ENCODE measurements at places on chromosomes 5 and 9.

DNA sequence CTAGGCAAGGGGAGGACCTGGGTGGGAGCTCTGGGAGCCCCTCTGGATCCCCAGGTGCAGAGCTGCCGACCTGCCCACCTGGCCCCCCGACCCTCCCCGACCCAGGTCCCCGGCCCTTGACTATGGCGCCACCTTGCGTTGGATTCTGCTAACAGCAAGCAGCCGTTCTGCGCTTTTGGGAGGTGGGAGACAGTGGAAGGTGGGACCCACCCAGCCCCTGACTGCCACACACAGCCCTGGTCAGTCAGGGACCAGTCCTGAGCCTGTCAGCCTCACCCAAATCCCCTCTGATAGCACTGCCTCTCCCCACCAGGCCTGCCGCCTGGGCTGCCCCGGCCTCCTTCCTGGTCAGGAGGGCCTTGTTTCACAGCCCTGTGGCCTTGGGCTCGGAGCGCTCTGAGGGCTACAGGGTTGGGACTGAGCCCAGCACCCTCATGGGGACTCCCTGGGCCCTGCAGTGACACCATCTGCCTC, 77.9 kb downstream of the HMCN2 start:
- ATAC-seq, result no peak

- ATAC-seq, result no peak
These were observed 294.7 kb downstream of the NSG2 start for GRCh38 chr5:174340226-174340625.

DNA sequence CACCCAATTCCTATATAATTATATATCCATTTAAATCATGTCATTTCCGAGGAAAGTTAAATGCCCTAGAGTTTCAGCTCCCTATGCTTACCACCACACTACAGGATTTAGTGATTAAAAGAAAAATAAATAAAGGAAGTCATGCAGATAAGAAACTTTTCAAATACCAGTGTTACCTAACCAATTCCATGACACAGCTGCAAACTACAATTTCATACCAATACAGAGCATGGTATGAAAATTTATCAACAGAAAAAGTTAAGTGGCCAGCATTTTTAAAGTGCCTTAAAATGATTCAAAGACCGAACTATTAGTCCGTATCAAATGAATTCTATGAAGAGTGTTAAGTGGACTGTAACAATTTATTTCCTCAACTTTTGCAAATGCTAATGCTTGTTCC, 35.9 kb downstream of the CEP120 start:
- ATAC-seq, result no peak

DNA sequence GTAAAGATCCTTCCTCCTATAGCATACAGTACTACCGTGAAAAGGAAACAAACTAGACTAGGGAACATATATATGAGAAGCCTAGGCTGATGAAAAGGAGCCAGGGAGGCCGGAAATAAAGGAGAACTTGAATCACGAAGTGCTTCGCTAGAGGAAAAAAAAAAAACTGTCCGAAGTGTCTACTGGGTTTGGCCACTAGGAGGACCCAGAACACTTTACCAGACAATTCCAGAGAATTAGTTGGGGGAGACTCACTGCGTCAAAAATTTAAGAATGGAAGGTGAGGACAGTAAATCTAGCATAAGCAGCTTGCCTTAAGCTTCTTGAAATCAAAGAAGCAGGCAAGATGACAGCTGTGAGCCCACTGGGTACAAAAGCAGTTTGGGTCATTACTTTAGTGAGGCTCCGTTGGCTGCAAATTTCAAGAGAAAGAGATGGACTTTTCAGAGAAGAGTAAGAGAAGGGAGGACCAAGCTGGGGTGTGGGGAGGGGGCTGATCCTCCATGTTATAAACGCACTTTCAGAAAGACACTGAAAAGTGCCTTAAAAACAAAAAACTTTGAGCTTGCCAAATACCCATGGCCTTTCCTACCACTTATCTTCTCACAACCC, 47.4 kb downstream of the P4HA2 start:
- ATAC-seq, result no peak

DNA sequence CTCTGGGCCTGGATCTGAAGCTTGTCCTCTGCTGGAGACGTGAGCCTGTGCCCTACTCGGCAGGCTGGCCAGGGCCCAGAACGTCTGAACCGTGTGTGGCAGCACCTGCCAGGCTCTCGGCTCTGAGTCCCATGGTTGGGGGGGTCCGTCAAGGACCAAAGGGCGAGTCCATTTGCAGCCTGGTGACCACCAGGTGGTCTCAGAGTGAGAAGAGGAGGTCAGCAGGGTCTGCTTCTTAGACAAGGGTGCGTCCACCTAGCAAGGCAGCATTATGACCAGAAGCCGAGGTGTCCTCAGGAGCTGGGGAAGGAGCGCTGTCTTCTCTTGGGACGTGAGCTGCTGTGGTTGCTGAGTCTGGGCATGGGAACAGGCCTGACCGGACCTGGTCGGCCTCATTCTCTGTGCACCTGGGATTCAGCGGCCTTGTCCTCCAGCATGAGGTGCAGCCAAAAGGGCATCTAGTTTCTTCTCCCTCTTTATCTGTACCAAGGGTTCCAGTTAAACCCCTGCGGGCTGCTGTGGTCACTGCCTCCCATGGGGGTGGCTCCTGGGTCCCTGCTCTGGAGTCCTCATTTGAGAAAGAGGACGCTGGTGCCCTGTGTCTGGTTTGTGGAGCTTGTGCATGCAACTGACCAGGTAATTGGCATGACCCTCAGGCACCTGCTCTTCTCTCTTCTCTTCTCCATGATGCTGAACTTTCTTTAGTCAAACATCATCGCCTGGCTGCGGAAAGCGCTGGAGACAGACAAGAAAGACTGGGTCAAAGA, 14.4 kb downstream of the EXOC3 start:
- no peak for ATAC-seq

DNA sequence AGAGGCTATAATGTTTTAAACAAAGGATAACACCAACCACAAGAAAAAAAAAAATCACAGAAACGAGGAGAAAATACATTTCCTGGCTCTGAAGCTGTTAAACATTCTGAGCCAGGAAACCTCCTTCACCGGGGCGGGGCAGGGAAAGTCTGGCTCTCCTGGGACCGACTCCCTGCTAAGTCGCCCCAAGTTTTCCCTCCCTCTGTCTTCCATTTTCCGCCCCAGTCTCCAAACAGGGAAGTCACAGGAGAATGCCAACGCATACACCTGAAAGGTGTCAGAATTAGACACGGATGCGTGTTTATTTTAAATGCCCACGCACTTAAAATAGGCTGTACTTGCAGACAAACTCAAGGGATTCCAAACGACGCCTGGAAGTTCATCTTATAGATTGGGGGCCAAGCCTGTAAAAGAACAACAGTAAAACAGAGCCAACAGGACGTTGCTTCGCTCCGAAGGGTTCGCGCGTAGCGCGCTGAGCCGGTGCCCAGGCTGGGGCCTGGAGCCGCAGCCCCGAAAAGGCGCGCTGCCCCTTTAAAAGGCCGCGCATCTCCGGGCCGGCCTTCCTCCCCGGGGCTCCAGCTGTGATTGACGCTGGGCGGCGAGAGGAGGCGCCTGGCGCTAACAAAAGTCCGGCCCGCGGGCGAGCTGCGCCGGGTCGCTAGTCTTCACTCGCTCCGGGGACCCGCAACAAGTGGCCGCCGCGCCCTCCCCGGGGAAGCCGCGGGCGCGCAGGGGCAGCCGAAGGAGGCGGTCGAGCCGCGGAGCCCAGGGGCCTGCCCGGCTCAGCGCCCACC, at the start of gene FBXL7:
Gene FBXL7, plus strand, starts transcription at position 653 of the 797 bp plus-strand sequence.
- no peak for ATAC-seq

DNA sequence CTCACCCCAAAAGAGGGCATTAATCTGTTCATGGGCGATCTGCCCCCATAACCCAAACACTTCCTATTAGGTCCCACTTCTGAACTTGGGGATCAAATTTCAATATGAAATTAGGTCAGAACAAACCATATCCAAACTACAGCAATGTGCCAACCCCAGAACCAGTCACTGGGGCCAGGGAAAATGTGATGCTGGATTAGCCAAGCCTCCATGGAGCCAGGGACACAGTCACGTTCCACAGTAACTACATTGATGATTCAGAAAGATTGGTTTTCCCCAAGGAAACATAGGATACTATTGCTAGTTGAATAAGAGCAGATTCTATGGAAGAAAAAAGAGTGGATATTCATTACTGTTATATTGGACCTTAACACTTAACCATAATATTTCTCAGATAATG, 84.2 kb downstream of the GIN1 start:
- ATAC-seq, result no peak

DNA sequence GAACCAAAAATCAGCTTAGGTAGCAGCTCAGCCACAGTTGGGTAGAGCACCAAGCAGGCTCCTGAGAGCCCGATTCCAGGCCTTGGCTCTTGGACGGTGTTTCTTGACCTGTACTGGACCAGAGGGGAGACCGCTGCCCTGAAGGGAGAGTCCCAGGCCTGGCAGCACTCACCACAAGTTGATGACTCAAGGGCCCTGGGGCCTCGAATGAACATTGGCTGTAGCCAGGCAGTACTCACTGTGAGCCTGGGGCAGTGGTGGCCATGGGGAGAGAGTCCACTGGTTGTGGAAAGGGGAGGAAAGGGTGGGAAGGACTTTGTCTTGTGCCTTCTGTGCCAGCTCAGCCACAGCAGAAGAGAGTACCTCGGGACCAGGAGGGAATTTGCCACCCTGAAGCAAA, 166.1 kb downstream of the EDIL3 start:
- ATAC-seq, result no peak

DNA sequence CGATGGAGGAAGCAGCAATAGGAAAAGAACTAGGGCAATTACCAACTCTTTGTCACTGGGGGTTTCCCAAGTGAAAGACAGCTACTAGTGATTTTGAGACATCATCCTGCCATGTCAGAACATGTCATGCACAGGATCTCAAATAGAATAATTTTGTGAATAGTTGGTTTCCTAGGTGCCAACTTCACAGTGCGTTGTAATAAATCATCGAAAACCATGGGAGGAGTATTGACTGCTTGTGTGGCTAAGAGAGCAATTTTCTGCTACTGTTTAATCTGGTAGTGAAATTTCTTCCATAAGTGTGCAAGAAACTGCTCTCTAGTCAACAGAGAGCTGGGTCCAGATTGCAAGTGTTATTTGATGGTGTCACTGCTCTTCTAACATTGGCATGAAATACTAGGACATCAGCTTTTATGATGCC, 168.6 kb downstream of the NNT start:
- no peak for ATAC-seq

DNA sequence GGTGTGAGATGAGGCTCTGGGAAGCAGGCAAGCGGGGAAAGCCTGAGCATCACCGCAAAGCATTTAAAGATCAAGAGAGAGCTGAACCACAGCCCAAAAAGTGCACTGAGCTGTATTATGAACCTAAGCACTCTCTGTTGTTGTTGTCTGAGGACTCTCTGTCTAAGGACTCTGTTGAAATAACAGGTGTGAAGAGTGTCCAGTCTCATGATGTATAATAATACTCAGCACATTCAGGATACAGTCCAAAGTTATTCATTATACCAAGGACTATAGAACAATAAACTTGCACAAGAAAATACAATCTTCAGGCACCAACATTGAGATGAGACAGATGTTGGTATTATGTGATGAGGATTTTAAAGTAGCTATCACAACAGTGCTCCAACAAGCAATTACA, 71.8 kb upstream of the CTSV start:
- no peak for ATAC-seq

DNA sequence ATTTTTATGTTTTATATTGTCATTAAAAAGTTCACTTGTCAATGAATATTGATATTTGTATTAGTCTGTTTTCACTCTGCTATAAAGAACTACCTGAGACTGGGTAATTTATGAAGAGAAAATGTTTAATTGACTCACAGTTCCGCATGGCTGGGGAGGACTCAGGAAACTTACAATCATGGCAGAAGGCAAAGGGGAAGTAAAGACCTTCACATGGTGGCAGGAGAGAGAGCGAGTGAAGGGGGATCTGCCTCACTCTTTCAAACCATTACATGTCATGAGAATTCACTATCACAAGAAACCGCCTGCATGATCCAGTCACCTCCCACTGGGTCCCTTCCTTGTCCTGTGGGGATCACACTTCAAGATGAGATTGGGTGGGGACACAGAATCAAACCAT, 27.4 kb downstream of the SRD5A1 start:
- peak; percentile 84 for ATAC-seq

DNA sequence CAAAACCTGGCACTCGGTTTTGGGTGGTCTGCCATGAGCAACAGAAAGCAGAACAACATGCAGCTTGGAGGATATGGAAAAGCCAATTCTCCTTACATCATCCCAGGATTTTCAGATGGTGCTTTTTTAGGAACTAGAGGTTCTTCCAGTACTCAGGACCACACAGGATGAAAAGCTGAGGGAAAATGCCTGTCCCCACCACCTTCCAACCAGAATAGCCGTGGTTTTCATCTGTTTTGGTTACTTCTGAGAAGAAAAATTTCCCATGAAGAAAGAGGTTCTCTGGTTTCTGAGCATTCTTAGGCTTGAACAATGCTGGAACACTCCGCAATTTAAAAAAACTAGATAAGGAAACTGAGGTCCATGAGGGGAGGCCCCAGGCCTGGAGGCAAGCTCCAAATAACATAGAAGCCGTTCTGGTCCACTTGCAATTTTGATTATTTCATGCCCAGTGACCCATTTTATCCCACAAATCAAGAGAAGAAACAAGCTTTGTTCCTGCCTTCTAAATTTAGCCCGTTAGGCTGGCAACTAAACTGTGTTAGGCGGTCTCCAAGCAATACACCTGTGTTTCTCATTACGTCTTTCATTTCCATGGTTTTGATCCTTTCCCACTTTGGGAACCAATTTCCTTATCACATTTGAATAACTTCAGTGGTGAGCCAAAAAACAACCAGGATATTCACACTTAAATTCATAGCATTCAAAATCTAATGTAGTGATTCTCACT, 79.2 kb upstream of the SPIN1 start:
- no peak for ATAC-seq

GRCh38 chr5:74109344-74109743, 483.3 kb downstream of the ARHGEF28 start:
- ATAC-seq, result no peak

DNA sequence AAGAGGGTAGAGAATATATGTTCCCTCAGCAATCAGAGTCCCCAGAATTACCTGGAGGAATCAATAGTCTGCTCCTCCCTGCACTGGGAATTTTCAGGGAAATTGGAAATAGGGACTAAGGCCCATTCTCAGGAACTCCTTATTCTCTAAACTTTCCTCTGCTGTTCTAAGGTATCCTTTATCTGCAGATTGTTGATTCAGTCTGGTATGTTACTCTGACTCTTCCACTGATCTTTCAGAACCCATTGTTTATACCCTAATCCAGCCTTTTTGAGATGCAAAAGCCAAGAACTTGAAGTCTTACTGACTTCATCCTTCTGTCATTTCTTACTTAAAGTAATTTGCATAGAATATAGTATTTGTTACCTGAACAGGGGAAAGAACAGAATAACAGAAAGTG, 143.5 kb upstream of the PPP1R2B start:
- ATAC-seq, result no peak

- ATAC-seq, result no peak
These were observed 154.6 kb downstream of the SYK start for GRCh38 chr9:90956026-90956810.

- no peak for ATAC-seq
These were observed 89.9 kb upstream of the TXNDC8 start for GRCh38 chr9:110427497-110428104.

GRCh38 chr5:71839096-71839884, 120.2 kb downstream of the CARTPT start:
- ATAC-seq, result no peak

Measured in stimulated activated memory B cell treated with anti-CD40 and anti-IgM and Interleukin-4, amounts not matched to agents 10 μg/mL and 1 μg/mL and 100 μg/mL, for 72 hours (primary cell).